ENCODE measurements at places on chromosomes 1 and 21. TPM values are rescaled to one million over a fixed set of nuclear protein-coding genes. Genes with fewer than 3 reads are reported as not detected.

The TNNT2 gene
- total RNA-seq, result not detected

The NBPF19 gene
- total RNA-seq, result 2.3 TPM

The C1orf50 gene
- 3.6 TPM for total RNA-seq

The SIM2 gene
- total RNA-seq, result under 0.01 TPM

The PGLYRP3 gene
- not detected for total RNA-seq

All from endothelial cell of coronary artery (primary cell).